ENCODE measurements at places on chromosomes 3 and 15. TPM values are rescaled to one million over a fixed set of nuclear protein-coding genes. Genes with fewer than 3 reads are reported as not detected.

GOLGA6L4 gene
- total RNA-seq: not detected

TGM5 gene
- not detected for total RNA-seq

CCR9 gene
- not detected for total RNA-seq

GRCh38 chr15:77457191-77457904 lies 36.7 kb downstream of the HMG20A start:
- DNase-seq: peak; percentile 28

- no peak for DNase-seq
These were observed 46.6 kb downstream of the APBA2 start for GRCh38 chr15:28932361-28932760.

FGF12 gene
- 6.6 TPM for total RNA-seq

GRCh38 chr15:101025896-101026631 lies 106.9 kb downstream of the LRRK1 start:
- DNase-seq: no peak

- peak; percentile 80 for DNase-seq
These were observed 11.3 kb downstream of the PRKCI start for GRCh38 chr3:170233530-170233929.

HDAC11 gene
- 4.6 TPM for total RNA-seq

FOXB1 gene
- total RNA-seq: not detected

DNA sequence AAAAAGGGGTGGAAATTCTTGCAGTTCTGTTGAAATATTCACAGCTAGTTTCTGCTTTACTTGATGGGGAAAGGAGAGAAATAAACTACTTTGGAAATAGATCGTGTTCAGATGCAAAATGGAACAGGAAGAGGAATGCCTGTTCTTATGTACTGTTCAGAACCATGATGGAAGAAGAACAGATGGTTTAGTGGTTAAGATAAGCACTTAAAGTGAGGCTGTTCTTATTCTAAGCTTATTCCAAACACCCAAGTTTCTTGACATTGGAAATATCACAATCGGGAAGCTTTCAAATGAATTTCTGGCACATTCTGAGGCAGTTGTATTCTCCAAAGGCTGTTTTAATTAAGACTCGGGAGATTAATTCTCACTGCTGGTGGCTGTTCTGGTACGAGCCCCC lies 228.5 kb downstream of the LSAMP start:
- no peak for DNase-seq

GRCh38 chr15:82132742-82133141 lies 86.9 kb upstream of the MEX3B start:
- peak; percentile 97 for DNase-seq

Data from M059J (cell line).